ENCODE measurements at places on chromosomes 3 and 15.

- DNase-seq: no peak
Observed at GRCh38 chr3:70281663-70282062, 30.8 kb downstream of the MDFIC2 start.

DNA sequence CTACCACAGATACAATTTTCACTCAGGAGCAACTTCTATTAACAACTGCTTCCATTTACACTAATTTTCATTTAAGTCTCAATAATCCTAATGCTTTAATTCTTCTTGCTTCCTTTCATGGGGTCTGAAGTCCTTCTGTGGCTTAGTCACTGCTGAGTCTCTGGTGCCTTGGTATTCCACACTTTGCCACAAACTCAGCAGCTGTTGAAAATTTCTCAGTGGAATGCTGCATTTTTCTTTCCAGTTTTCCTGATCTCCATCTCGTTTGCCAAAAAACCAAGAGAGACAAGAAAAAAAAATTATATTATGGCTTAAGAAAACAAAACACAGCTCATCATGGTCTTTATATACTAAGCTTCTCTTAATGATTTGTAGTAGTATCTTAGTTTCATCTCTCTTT lies 269.2 kb upstream of the AZI2 start:
- DNase-seq: no peak

GRCh38 chr15:45581919-45582318 lies 5.3 kb upstream of the BLOC1S6 start:
- no peak for DNase-seq

GRCh38 chr3:59189526-59189925 lies 139.7 kb upstream of the CFAP20DC start:
- DNase-seq: no peak

DNA sequence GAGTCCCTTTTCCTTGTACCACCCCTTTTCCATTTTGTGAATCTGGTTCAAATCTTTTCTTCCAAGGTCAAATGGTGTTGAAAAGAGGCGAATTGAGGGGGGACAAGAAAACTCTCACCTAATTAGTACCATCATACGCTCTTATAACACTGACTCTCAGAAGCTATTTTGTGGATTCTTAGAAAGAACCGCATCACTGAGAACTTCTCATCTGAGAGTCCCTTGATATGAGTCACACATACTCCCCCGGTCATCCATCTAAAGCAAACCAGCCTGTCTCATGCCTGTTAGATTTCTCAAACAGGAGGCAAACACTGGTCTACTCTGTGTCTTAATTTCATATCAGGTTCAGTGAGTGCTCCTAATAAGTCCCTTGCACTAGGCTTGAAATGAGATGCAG lies 76.5 kb upstream of the SPRED1 start:
- no peak for DNase-seq

DNA sequence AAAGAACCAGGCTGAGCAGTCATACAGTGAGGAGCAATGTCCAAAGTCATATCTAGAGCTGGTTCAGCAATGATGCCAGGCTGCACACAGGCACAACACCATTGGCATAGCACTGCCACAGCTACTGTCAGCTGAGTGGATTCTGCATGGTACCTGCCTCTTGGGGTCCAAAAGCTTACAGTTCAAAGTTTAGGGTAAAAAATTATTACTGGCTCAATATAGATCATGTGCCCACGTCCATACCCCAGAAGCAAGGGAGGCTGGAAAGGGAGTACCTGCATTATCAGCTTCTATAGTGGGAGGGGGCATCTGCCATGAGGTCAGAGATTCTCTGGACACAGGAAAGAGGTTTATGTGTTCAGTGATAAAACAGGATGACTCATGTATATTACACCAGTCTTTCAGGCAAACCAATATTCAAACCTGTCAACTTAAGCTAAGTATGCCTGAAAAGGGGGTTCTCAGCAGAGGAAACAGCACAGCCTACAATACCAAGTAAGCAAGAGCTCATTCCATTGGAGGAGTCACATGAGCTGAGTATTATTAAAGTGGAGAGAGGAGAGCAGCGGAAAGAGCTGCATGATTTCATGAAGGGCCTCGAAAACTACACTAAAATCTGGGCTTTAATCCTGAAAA lies 99.0 kb downstream of the ANO10 start:
- DNase-seq: no peak

- DNase-seq: no peak
Observed at GRCh38 chr3:14549256-14549919, 9.2 kb upstream of the GRIP2 start.

GRCh38 chr15:69475769-69476358 lies 23.2 kb downstream of the RPLP1 start:
- no peak for DNase-seq

DNA sequence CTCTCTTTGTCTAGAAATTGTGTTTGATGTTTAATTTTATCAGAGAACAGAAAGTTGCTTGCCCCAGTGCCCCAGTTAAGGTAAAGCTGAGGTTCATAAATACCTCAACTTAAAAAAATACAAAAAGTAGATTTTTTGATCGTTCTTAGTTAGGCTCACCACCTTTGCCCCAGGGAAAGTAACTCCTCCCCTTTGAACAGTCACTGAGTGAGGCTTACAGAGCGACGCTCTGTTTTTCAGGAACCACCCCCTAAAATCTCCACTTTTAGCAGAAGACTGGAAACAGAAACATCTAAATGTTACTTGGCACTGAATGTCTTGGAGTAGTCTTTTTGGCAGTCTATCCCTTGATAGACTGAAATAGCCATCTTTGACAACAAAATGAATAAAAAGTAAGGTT lies 24.9 kb downstream of the BLM start:
- no peak for DNase-seq

DNA sequence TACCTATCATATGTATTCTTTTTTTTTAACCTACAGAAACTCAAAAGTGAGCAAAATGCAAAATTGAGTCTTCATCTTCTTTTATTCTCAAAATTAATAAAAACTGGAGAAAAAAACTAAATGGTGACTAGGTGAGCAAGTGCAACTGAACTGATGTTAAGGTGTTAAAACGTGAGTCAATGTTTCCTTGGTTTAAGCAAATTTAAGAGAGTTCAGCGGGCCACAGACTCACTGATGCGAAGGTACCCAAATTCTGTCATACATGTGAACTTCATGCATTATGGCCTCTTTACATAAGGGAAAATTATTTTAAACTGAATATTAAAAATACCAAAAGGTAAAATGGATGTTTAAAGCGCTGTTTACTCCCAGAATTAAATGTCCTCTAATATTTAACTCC lies 206.6 kb downstream of the FOXP1 start:
- no peak for DNase-seq

- no peak for DNase-seq
Observed at GRCh38 chr3:193237030-193237429, 4.0 kb upstream of the PLAAT1 start.

- DNase-seq: no peak
Observed at GRCh38 chr3:46831316-46831715, 31.9 kb downstream of the MYL3 start.

GRCh38 chr3:14128724-14129123 lies 3.9 kb downstream of the TMEM43 start:
- DNase-seq: no peak

All from GM04503 (cell line).